ENCODE measurements at places on chromosomes 1 and 21.

- no peak for DNase-seq
Measured at GRCh38 chr1:184629266-184629665, 125.4 kb downstream of the EDEM3 start.

DNA sequence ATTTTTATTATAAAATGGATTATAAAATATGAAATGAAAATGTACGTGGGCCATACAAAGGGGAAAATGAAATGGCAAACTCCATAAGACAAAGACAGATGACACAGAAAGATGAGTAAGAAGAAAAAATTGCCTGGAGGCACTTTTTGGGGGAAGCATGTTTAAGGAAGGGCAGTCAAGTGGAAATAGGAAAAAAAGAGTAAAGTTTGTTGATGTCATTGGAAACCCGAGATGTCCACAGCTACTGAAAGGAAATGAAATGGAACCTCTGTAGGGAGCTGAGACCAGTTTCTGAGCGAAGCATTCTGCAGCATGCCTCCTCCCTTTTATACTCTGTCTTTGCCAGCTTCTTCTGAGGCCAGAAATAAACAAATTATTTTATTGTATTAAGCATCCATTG lies 203.4 kb upstream of the UBE2U start:
- DNase-seq = peak; percentile 14

- no peak for DNase-seq
Measured at GRCh38 chr1:58107943-58108342, 438.6 kb downstream of the OMA1 start.

GRCh38 chr1:87202451-87202850 lies 126.2 kb upstream of the LMO4 start:
- no peak for DNase-seq

- peak; percentile 9 for DNase-seq
Measured at GRCh38 chr21:37593015-37593414, 226.4 kb downstream of the DYRK1A start.

GRCh38 chr1:240621249-240621648 lies 9.3 kb upstream of the GREM2 start:
- DNase-seq = no peak

DNA sequence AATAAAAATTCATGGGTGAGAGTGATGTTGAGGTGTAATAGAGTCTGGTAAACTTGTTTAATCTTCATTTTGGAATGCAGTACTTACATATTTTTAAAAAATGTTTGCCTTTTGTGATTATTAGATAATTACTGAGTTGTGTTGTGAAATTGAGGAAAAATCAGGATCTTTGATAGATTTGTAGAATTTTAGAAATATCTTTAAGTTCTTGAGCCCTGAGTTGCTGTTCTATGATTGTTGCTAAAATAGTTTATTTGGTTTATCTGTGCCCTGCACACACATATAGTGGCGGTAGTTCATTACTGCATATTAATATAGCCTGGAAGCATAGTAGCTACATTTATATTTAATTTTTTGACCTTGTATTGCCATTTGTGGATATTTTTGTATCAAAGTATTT lies 1.6 kb downstream of the B3GALT2 start:
- no peak for DNase-seq

DNA sequence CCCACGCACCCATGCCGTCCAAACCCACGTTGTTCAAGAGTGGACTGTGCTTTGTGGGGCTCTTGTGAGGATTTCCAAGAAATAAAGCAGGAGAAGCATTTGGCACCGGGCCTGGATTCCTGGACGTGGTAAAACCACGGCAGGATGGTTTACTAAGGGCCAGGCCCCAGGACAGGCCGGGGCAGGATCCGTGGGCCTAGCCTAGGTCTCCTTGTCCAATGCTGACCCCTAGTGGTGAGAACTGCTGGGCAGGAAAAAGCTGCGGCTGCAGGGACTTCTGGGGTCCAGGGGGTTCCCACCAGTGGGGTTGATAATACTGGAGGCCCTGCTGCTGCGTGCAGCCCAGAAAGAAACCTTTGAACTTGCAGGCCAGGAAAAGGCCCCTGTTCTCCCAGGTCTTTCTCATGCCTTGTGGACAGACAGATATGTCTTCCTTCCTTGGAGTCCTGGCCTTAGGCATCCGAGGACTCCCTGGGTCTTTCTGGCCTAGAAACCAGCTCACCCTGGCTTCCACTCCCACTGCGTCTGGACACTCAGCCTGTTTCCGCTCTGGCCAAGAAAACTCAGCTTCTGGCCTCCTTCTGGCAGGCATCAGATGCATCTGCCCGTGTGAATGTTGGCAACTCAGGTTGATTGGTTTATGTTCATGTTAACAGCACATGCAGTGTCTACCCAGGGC lies 106.9 kb upstream of the TMEM51 start:
- DNase-seq = peak; percentile 88

GRCh38 chr1:183194527-183195141 lies 8.6 kb downstream of the LAMC2 start:
- DNase-seq = no peak

GRCh38 chr1:10421637-10422036 lies 8.6 kb upstream of the CENPS start:
- DNase-seq = no peak

DNA sequence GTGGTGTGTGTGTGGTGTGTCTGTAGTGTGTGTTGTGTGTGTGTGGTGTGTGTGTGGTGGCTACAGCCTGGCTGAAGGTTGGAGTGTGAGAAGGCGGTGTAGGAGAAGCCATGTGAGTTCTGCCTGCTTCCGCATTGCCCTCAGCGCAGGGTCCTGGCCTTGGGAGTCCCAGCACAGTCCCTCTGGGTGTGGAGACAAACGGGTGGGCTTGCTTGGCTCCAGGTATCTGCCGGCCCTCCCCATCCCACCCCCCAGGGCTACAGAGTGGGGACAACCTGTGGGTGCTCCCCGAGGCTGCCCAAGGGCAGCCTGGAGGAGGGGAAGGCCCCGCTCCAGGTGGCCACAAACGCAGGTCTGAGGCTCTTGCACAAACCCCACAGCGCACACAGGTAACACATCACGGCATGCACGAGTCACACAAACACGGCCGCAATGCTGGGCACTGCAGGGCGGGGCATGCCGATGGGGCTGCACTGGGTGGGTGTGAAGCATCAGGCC lies 31.7 kb upstream of the ADARB1 start:
- no peak for DNase-seq
